Stimulated activated CD4-positive, alpha-beta T cell treated with anti-CD3 and anti-CD28 coated beads, Interleukin-1b, Interleukin-23, amount 100 ng/mL, for 1 hour (primary cell): ENCODE measurements at places on chromosomes 5 and 9.

DNA sequence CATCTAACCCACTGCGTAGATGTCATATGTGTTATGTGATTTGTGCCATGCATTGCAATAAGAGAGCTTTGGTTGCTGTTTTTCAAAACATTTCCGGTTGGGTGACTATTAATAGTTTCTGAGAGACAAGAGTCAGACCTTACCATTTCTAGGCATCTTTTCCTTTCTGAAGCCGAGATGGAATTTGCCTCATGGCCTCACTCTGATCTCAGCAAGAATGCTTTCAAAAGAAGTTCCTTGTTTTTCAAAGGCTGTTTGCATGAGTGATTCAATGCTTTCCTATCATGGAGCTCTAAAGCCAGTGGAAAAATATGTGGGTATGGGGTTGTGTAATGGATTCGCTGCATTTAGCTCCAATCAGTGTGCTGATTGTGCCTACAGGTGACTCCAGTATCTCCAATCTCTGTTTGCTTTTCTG, 203.1 kb upstream of the PPP1R2B start:
- no peak for DNase-seq

GRCh38 chr5:150778517-150779396, at the start of gene SMIM3:
TSS of gene SMIM3 (plus strand) at chr5:150778757. CDS start at chr5:150795441, 16,684 bp downstream.
- DNase-seq: no peak

- no peak for DNase-seq
Measured at GRCh38 chr5:179417696-179418095, 72.4 kb upstream of the ADAMTS2 start.

- no peak for DNase-seq
Measured at GRCh38 chr5:173202266-173202875, 32.6 kb downstream of the NKX2-5 start.

DNA sequence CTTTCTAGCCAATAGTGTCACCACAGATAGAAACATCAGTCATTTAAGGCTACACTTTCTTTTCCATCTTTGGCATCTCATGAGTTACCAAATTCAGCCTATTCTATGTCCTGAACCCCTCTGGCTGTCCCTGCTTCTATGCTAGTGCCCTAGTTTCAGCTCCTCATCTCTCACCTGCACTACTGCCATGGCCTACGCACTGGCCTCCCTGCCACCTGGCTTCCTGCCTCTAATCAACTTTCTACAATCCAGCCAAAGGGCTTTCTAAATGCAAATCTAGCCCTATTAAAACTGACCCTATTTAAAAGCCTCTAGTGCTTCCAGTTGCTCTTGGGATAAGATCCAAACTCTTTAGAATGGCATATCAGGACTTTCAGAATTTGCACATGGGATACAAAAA, 482.9 kb downstream of the TMEM38B start:
- no peak for DNase-seq

- DNase-seq: no peak
Measured at GRCh38 chr9:23938908-23939307, 112.9 kb upstream of the ELAVL2 start.
